M059J (cell line): ENCODE measurements at places on chromosomes 16 and 17.

DNA sequence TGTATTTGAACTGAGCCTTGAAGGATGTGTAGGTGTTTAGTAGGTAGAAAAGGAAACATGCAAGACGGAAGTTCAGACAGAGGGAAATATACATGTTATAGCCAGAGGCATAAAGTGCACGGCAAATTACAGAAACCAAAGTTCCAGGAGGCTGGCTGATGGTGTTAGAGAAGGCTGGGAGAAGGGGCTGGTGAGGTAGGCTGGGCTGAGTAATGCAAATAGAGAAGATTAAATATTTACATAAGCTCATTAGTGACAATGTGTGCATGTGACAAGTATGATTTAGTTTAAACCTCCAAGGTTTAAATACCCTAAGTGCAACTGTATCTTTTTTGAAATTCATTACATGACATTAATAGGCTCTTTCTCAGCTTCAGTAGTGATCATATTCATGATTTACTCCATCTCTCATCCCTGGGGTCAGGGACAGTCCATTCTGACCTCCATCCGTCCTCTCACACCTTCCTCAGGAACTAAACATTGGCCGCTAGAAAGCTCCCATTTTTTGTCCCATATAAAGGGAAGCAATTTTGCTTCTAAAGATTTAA lies 399.8 kb upstream of the SALL1 start:
- DNase-seq, result no peak

- peak; percentile 46 for DNase-seq
Measured at GRCh38 chr16:74862743-74863244, 88.2 kb upstream of the FA2H start.

DNA sequence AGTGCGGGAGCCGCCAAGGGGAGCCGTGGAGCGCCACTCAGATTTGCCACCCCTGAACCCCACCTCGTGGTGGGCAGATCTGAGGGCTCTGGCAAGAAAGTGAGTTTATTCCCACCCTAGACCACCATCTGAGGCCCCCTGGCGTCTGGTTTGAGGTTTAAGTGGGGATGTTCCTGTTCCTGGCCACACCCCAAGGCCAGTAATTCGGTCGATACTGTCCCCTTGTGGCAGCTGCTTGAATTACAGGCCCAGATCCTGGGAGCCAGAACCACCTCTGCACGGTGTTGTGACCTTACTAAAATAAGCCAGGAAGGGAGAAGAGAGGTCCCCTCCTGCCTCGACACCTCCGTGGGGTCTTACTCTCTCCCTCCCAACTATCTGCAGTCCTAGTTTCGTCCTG lies 3.3 kb upstream of the LAT start:
- no peak for DNase-seq

DNA sequence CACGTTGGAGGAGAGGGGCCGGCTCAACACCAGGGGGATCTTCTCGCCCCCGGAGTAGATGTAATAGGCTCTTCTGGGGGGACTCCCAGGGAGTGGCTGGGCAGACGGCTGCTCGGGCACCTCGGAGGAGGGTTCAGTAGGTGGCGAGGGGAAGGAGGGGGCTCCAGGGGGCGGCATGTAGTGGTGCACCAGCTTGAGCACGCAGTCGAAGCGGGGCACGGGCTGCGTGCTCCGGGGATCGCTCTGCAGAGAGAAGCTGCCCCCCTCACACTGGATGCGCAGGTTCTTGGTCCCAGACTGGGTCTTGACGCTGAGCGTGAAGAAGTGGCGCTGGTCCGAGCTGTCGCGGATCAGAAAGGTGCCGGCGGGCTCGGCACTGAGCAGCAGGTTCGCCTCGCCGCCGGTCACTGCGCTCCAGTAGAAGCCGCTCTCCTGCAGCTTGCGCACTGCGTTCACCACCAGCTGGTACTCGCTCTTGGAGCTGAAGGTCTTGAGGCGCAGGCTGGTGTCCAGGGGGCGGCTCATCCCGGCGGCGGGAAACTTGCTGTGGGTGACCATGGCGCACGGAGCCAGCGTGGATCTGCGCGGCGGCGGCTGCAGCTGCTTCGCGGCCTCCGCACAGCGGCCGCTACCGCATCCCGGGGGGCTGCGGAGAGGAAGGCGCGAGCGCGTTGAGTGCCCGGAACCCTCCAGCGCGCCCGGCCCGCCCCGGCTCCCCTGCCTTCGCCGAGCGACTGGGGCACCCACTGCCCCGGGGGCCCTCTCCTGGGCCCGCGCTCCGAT lies 1.1 kb downstream of the SOCS3 start:
- peak; percentile 27 for DNase-seq

GRCh38 chr16:89044418-89045180 lies 49.1 kb upstream of the ACSF3 start:
- no peak for DNase-seq

GRCh38 chr16:27222249-27223225 lies 19.2 kb downstream of the KDM8 start:
- peak; percentile 68 for DNase-seq

GRCh38 chr16:7268182-7268581 lies 64.5 kb upstream of the RBFOX1 start:
- peak; percentile 26 for DNase-seq

DNA sequence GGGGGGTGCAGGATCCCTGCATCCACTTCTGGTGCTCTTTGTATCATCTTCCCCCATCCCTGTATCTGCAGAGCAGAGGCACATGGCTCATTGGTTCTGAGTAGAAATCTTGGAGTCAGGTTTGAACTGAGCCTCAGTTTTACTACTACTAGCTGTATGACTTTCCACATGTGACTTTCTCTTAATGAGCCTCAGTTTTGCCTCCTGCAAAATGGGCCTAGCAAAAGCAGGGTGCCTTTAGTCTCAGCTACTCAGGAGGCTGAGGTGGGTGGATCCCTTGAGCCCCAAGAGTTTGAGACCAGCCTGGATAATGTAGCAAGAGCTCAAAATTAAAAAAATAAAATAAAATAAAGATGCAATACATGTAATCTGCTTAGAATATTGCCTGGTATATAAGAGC lies 81.4 kb downstream of the SDR42E1 start:
- no peak for DNase-seq

DNA sequence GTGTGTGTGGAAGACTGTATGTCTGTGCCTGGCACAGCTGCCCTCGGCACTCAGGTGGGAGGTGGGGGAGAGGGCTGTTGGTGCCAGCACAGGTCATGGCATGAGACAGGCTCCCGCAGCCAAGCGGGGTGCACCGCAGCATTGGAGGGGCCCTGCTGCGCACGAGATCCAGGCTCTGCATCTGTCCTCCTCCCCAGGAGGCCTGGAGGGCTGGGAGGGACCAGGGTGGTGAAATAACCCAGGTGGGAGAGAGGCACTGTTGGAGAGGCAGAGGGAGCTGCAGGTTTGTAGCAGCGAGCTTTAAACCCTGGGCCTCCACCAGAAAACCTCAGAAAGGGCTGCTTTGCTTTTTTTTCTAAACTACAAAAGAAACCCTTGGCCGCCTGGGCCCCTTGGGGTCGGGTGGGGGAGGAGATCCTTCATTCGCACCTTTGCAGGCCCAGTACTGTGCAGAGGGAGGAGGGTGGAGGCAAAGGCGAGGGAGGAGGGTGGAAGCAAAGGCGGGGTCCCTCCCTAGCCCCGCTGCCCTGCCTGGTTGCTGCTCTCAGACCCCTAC lies 241.7 kb downstream of the SEC14L1 start:
- no peak for DNase-seq

DNA sequence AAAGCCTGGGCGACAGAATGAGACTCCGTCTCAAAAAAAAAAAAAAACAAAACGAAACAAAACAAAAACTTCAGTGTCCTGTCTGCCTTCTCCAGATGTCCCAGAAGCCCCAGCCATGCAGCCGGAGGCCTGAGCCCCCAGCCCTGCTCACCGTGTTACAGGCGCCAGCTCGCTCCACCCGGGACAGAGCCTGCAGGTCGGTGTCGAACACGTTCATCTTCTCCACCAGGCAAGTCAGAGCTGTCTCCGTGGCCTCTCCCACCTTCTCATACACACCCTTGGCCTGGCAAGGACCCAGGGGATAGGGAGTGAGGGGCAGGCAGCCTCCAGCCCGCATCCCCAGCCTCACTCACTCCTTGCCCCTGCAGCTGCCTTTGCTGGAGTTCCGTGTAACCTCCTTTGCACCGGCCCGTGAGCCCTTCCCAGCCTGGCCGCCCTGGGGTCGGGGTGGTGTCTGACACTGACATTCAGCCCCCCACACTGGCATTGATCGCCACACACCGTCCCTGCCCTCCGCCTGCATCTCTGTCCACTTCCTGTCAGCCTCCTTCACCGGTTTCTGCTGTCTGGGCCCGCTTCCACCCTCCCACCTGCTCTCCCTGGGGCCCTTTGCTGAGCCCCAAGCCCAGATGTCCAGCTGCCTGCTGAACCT lies 20.9 kb downstream of the ATP2A3 start:
- DNase-seq, result no peak

DNA sequence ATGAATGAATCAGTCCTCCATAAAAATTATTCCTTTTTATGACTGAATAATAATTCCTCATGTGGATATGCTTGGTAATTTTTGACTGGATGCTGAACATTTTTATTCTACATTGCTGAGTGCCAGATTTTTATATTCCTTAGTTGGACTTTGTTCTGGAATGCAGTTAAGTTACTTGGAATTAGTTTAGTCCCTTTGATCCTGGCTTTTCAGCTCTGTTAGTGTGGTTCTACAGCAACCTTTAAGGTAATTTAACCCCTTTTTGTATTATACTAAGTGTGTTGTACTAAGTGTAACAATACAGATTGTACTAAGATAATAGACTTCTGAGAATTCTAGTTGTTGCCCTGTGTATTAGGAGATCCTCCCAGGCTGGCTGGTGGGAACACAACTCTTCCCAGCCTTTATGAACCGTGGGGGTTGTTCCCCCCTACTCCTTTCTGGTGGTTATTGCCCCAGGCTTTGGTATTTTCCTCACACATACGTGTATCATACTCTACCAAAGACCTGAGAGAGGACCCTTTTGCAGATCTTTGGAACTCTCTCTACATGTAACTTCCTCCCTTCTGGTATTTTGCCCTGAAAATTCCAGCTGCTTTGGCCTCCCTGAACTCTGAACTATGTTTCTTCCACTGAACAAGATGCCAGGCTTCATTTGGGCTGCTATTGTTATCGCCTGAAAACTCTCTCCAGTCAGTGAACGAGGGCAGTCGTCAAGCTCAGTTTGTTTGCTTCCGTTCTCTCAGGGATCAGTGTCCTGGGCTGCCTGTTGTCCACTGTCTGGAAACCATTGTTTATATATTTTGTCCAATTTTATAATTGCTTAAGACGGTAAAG lies 30.5 kb downstream of the TANGO6 start:
- no peak for DNase-seq

DNA sequence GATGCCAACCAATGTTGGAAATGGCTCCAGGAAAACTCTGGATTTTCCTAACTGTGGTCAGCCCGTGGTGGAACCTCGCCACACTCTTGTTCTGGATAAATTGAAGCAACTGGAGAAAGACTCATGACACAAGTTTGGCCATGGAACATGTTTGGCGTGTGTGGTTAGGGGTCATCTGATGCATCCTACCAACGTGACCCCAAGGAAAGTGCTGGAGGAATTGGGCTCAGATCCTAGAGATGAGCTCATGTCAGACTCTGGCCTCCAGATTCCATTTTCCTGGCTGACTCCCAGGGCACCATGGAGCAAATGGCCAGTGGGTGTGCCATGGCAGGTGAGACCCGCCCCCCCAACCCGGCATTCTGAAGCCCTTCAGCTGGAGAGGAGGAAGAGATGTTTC lies 58.5 kb downstream of the CACNG5 start:
- DNase-seq, result peak; percentile 62

GRCh38 chr16:89147085-89147817 lies 24.3 kb upstream of the CDH15 start:
- no peak for DNase-seq
